ENCODE measurements at places on chromosomes 12 and 14.

DNA sequence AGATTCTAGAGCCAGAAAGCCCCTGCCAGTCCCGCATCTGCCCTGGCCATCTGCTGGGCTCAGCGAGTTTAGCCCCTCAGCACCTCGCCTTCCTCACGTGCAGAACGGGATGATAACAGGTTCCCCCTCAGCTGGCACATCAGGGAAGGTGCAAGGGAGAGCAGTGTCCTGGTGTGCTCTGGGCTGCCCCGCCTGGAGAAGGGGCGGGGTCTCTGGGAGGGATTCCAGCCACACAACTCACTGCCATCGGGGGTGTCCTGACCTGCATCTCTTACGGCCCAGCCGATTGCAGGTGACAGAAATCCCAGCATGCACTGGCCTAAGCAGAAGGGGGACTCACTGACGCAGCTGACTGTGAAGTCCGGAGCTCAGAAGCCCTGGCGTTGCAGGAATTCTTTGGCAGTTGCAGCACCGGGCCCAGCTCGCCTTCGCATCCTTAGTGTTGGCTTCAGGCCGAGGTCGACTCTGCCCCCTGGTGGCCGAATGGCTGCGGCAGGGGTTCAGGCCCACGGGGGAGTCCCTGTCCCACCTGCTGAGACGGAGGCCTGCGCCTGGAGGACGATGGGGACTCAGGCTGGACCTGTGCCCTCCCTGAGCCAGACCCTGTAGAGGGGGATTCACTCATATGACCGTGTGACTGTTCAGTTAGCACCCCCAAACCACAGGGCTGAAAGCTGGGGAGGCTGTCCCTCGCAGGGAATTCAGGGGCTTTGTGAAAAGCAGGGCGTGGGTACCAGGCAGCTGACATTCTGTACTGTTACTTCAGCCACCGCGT is 178.6 kb downstream of the ADGRD1 start:
- peak; percentile 52 for DNase-seq

DNA sequence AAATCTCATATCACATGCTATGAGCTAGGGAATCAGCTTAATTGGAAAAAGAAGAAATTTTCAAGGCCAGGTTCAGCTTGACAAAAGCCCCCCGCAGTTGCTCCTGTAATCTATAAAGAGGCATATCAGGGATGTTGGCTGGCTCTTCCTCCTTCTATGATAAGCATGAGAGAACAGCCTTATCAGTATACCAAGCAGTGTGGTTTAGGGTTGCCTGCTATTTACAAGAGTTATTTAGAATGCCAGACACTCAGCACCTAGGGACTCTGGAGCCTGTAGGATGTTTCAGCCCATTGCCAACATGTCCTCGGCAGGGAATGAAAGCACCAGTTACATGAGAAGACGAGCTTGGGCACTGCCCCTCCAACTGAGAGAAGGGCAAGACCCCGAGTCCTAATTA is 89.5 kb upstream of the TMPO start:
- no peak for DNase-seq

DNA sequence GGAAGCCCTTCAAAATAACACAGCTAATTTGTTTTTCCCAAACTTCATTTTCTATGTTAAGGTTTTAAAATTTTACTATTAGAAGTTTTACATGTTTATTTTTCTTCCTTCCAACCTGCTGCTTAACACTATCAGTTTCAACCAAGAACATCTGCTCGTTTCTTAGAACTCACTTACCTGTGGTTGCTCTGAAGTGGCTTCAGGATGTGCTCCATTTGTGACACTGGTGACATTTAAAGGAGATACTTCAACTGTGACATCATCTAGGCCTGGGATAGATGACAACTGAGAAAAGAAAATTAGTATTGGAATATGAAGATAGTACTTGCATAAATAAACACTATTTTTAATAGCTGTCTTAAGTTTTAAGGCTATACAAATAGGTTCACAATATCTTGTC is 17.9 kb downstream of the WASHC3 start:
- no peak for DNase-seq

DNA sequence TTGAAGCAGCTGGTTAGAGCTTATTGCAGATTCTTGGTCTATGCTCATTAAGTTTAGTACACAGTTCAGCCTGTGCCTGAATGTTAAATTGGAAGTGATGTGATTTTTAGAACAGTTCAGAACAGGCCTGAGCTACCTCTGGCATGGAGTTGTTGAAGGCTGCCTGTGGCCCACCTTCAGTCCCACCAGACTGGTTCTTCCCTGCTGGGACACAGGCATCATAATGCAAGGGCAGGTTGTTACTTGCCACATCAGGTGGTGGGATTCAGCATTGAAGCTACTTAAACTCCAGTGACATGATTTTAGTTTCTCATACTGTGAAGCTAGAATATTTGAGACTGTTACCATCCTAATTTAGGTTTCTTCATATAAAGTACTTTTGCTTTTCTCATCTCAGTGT is 49.4 kb downstream of the PROX2 start:
- DNase-seq: no peak

DNA sequence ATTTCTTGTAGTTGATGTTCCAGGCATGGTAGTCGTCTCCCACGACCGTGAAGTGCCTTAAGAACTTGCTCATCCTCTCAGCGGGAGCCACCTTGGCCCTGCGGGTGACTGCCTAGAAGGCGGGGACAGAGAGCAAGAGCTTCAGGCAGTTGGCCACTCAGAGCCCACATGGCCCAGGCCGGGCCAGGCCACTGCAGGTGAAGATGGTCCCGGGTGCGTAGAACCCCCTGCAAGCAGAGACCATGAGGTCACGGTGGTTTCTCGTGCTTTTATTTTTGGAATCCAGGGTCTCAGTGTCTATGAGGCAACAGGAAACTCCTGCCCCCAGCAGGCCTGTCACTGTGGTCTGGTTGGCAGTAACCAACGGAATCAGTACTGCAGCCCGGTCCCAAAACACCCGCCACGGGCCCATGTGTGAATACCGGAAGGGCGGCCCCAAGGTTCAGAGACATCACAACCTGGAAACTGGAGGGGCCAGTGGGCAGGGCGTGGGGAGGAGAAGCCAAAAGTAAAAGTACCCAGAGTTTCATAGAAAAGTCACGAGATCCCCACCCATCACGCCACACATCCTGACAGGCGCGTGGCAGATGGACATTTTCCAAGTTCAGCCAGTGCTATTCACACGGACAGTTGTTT is 27.5 kb downstream of the HVCN1 start:
- no peak for DNase-seq

GRCh38 chr14:95349241-95349640 is 29.5 kb upstream of the CLMN start:
- no peak for DNase-seq

- DNase-seq: no peak
Measured at GRCh38 chr12:105933671-105934665, 204.8 kb downstream of the NUAK1 start.
